ENCODE measurements at places on chromosomes 16 and 17. TPM values are rescaled to one million over a fixed set of nuclear protein-coding genes. Genes with fewer than 3 reads are reported as not detected.

DNA sequence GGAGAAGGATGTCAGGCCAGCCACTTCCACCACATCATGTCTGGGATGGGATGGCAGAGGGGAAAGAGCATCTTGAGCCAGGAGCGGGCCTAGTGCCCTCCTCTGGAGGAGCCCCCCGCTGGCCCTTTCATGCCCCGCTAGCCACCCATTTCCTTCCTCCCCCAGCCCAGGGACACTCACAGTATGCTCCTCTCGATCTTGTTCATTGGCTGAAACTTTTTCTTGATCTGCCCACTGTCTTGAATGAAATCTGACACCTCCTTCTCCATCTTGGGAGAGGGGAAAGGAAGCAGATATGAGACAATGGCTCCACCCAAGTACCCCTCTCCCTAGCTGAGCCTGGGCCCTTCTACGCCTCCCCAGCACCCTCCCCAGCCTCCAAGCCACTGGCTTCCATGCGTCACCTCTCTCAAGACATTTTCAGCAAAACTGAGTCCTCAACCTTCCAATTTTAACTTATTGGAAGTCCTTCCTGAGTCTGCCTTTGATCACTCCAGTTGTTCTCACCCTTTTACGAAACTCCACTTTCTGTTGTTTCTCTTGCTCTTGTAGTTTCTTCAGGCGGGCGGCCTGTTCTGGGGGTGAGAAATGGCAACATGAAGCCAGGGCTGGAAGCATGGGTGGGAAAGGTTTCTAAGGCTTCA is 7.2 kb downstream of the SPAG7 start:
- no peak for DNase-seq

DNA sequence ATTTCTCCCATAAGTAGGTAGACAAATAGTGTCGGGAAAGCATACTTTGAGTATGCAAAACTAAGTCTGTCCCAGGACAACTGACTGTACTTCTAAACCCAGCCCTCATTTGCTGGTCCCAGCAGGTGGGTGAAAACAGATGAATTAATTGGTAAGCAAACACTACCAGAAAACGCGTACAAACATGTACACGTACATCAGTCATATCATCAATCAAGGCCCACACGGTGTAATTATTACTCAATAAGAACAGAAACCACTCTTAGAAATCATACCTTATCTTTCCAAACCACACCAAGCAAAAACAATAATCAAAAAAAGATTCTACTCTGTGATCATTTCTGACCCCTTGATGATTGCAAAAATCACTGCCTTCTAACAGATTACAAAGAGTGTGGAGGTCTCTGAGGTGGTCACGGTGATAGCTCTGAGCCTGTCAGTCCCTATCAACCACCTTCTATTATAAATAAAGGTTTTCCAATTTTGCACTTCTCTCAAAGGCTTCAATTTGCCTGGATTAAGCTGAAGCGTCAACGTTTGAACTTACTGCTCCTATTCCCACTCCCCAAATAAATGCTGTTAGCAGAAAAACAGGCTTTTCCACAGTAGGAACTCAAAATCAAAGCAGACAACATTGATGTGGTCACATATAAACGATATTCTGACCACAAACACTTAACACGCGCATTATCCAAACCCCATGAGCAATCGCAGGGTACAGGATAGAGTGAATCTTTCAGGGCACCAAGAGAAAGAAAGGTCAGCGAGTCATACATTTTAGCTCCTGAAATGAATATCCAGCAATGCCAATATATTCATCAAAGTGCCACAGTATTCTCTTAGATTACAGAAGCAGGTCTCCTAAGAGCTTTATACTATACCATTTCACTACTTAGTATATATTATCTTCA is 211.9 kb downstream of the STX8 start:
- DNase-seq, result no peak

VASN gene
- 18.5 TPM for polyA plus RNA-seq

TBC1D3 gene
- polyA plus RNA-seq, result not detected

Measured in muscle of arm (tissue), 14 donors.